Vein endothelial cell (primary cell): ENCODE measurements at places on chromosomes 13 and 19. TPM values are rescaled to one million over a fixed set of nuclear protein-coding genes. Genes with fewer than 3 reads are reported as not detected.

Gene SCEL
- total RNA-seq: not detected in 2 replicates

Gene ZNF749
- 7.2 and 12.2 TPM in 2 replicates for total RNA-seq

Gene PROSER1
- 19.3 and 23.0 TPM in 2 replicates for total RNA-seq

Gene MYPOP
- 2.3 TPM in 2 replicates for total RNA-seq

Gene TMEM255B
- 24.8 and 36.1 TPM in 2 replicates for total RNA-seq

Gene COL5A3
- total RNA-seq: 0.67 TPM in 1 of 2 replicates, not detected in the other
